ENCODE measurements at places on chromosomes 11 and 22.

DNA sequence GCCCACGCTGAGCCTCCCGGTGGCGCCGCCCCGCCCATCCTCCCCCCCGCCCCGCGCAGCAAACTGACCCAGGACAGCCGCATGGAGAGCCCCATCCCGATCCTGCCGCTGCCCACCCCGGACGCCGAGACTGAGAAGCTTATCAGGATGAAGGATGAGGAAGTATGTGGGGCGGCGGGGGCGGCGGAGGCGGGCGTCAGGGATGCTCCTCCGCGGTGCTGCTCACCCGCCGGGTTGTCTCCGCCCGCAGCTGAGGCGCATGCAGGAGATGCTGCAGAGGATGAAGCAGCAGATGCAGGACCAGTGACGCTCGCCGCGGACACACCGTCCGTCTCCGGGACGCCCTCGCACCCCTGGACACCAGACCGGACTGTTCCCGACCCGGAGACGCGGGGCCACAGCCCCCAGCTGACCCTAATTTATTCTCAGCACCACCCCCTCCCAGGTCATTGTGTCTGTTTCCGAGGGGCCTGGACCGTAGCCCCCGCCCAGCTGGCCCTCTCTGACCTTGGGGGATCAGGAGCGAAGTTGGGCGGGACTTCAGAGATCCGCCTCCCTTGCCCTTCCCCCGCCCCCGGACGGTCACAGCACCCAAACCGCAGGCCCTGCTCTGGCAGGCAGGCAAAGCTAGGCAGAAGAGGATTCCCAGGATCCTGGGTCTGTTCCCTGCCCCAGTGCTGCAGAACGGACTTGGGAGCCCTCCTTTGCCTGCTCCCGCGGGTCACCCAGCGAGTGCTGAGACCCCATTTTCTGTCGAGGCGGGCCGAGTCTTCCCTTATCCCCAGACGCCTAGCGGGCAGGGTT lies 959 bp upstream of the GP1BB start:
- no peak for ATAC-seq

GRCh38 chr11:8610532-8611116 lies 16.6 kb upstream of the STK33 start:
- no peak for ATAC-seq

DNA sequence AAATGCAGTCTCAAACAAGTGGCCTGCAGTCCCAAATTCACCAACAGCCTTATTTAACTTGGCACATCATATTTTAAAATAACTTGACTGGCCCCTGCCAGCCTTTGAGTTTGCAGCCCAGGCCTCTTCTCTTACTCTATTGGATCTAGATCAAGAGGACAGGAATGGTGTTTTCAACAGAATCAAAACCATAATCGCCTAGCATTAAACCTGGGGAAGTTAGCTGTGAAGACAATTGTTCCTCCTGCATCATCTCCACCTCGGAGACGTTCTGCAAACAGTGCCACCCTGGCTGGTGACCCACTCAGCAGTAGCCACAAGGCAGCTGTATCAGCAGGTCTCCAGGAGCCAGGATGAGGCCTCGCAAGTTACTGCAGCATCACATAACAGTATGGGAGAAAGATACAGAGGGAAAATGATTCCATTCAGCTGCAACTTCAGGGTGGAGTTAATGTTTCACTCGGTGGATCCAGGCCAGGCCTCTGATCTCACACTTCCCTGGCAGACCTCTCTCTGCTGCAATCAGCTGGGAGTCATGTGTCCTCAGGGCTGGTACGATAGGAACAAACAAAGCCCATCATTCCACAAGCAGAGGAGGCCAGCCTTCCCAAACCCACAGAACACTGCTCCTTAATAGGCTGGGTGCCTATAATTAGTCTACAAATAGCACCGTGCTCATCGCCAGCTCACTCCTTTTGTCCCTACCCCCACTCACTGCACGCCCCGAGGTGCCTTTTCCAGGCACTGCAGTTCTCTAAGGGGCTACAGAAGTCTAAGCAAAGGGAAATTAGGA lies 18.6 kb upstream of the SCN2B start:
- no peak for ATAC-seq

- ATAC-seq: no peak
Observed at GRCh38 chr22:47176026-47176389, 413.6 kb downstream of the TBC1D22A start.

DNA sequence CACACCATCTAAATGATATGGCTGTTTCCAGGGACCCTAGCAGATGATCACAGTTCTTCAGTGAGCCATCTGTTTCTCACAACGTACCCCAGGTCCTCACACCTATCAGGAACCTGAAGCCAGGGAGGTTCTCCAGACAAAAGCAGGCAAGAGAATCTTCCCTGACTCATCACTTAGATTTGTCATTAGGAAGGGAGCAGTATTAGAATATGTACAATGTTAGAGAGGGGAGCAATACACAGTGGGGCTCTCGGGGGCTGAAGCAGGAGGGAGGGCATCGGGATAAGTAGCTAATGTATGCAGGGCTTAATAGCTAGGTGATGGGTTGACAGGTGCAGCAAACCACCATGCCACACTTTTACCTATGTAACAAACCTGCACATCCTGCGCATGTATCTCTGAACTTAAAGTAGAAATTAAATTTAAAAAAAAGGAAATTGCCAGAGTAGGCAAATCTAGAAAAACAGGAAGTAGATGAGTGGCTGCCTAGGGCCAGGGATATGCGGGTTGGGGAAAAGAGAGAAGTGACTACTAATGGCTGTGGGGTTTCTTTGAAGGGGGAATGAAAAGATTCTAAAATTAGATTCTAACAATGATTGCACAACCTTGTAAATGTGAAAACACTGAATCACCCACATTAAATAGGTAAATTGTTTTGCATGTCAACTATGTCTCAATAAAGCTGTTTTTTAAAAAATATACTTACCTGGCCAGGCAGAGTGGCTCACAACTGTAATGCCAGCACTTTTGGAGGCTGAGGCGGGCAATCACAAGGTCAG lies 14.4 kb downstream of the C22orf42 start:
- peak; percentile 42 for ATAC-seq

DNA sequence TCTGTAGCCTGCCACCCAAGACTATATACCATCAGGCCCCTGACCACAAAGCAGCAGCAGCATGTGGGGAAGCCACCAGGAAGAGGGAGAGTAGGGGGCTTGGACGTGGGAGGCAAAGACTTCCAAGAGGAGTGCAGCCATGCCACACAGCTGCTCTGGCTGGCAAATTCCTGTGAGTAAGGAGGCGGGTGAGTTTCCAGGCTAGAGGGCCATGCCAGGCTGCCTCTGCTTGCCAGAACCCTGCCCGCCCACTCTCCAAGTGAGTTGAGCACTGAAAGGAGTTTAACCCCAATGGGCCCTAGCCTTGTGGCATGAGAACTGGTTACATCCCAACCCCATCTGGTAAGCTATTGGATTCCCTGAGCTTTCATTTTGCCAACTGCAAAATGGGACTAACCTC lies 4.7 kb upstream of the DGAT2 start:
- no peak for ATAC-seq

- ATAC-seq: no peak
Observed at GRCh38 chr22:47160781-47161520, 398.5 kb downstream of the TBC1D22A start.
